Stimulated activated CD8-positive, alpha-beta memory T cell treated with anti-CD3 and anti-CD28 coated beads, Interleukin-4, amount 100 ng/mL, for 1 hour (primary cell): ENCODE measurements at places on chromosomes 12 and 14.
A peak's percentile ranks its signal among the peaks of the same experiment; 100 is the strongest.

DNA sequence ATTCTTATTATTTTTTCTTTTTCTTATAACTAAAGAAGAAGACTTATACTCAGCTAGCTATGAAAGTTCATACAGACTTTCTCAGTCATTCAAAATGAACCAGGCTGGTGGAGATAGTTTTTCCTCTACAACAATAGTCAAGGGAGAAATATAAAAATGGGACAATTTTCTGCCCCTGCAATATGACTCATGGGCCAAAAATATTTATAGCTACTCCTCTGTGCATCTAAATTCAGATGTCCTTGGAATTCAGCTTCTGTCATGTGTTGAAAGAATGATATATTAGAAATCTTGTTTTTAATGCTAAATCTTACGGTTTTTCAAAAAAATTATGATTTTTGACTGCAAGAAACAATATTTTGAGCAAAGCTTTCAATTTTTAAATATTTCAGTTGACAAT lies 237.2 kb upstream of the SYT10 start:
- DNase-seq, result no peak

DNA sequence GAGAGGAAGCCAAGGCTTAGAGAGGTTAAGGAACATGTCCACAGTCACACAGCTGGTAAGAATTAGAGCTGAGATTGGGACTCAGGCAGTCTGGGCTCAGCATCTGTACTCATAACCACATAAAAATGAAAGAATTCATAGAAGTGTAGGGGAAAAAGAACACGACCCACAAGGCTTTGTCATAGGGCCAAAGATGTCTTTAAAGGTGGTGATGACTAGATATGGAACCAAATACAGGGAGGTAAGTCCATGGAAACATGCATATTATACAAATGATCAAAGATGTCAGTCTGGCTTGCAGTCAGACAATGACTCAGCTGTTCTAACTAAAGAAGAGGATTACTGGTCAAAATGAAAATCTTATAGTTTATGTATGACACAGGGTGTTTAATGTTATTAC lies 7.2 kb upstream of the SSPN start:
- no peak for DNase-seq

GRCh38 chr12:31631809-31632208 lies 27.7 kb upstream of the ETFBKMT start:
- DNase-seq, result no peak

- DNase-seq, result no peak
Observed at GRCh38 chr14:84288781-84289180, 1241.2 kb upstream of the FLRT2 start.

GRCh38 chr12:26471560-26471959 lies 276.2 kb downstream of the SSPN start:
- no peak for DNase-seq

GRCh38 chr12:124898200-124898922 lies 16.1 kb downstream of the UBC start:
- peak; percentile 38 for DNase-seq
